ENCODE measurements at places on chromosomes 12 and 14. TPM values are rescaled to one million over a fixed set of nuclear protein-coding genes. Genes with fewer than 3 reads are reported as not detected.
A peak's percentile ranks its signal among the peaks of the same experiment; 100 is the strongest.

DAD1 gene
- total RNA-seq, result 244 TPM

DNA sequence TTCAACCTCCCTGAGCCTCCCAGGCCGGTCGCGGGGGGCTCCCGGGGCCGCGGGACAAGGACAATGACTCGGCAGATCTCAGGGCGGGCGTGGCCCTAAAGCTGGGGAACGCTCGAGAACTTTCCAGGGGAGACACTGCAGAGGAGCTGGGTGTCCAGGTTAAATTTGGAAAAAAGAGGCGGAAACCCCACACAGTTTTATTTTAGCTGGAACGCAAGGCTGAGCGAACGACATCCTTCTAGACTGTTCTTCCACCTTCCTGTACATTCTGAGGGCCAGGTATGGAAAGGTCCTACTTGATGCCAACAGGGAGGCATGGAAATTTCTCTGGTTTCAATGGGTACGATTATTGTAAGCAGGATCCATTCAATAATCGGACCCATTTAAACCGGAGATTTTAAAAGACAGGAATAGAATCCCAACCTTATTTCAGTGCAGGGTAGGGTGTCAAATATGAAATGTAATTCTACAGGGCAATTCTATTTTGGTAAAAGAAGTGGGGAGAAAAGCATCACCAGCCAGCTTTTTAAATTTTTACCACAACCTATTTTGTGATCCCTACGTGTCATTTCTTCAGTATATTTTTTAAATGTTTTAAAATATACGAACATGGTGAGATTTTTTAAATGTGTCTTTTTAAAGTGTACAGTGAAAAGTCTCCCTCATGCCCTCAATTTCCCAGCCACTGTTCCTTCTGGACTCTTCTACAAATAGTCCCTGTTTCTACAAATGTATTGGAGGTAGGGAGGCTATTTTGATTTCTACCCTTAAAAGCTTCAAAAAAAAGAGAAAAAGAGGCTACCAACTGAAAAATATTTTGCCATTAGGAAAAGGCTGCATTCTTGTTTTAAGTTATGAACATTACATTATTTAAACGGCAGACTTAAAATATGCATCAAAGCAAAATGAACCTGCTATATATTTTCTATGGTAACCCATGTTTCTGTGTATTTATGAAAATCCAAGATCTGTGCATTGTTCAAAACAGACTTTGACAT is 1.1 kb upstream of the UBC start:
- H3K27ac ChIP-seq, result peak overlapping the region; percentile 98
- peaks cover 32% of the 10 kb centered on the region for H3K4me1 ChIP-seq
- DNase-seq, result peak; percentile 62
- peaks cover 28% of the 10 kb centered on the region for H3K36me3 ChIP-seq
- H3K4me3 ChIP-seq, result peak overlapping the region; percentile 93

GRCh38 chr14:85811340-85811739 is 281.4 kb downstream of the FLRT2 start:
- no peaks in the 10 kb centered on the region for H3K36me3 ChIP-seq
- H3K4me1 ChIP-seq, result no peaks in the 10 kb centered on the region
- no peak overlapping the region for H3K27ac ChIP-seq

- H3K27ac ChIP-seq, result no peak overlapping the region
- no peaks in the 10 kb centered on the region for H3K27me3 ChIP-seq
- no peaks in the 10 kb centered on the region for H3K4me1 ChIP-seq
- no peak overlapping the region for H3K4me3 ChIP-seq
- no peak for DNase-seq
- no peaks in the 10 kb centered on the region for H3K36me3 ChIP-seq
Measured at GRCh38 chr14:38960946-38961531, 142.0 kb downstream of the SEC23A start.
